ENCODE measurements at places on chromosomes 2 and 18.

DNA sequence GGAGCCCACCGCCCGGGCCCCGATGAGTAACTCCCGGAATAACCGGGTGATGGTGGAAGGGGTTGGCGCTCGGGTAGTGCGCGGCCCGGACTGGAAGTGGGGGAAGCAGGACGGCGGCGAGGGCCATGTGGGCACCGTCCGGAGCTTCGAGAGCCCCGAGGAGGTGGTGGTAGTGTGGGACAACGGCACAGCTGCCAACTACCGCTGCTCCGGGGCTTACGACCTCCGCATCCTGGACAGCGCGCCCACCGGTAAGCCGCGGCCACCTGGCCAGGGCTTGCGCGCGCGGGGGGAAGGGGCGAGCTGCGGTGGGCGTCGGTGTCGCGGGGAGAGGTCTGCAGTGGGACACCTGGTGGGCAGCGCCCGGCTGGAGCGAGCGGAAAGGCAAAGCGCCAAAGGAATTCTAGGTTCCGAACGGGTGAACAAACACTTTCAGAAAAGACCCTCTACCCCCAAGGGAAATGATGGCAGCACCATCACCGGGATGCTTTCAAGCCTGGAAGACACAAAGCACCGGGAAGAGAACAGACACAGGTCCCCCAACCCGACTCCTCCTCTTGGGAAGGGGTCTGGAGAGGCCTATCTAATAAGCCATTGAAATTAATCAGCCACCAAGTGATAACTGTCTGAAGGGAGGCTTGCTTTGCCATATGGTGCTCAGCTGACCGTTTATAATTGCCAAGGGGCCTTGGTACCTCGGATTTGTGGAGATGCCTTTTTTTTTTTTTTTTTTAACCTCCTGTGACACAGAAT is 1.1 kb downstream of the MIB1 start:
- DNase-seq, result peak; percentile 30

DNA sequence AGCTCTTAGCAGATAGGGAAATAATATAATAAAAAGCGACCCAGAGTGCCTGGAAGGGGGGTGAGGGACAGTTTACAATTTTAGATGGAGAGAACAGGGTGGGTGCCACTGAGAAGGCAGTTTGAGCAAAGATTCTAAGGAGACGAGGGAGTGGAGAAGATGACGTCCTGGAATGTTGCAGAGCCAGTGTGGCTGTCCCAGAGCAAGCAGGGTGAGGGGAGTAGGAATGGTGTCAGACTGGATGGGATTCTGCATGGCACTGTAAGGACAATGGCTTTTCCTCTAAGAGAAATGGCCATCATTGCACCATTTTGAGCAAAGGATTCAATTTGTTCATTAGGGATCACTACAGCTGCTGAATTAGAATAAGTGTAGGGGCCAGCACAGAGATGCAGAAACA is 73.1 kb downstream of the FAM124B start:
- no peak for DNase-seq

DNA sequence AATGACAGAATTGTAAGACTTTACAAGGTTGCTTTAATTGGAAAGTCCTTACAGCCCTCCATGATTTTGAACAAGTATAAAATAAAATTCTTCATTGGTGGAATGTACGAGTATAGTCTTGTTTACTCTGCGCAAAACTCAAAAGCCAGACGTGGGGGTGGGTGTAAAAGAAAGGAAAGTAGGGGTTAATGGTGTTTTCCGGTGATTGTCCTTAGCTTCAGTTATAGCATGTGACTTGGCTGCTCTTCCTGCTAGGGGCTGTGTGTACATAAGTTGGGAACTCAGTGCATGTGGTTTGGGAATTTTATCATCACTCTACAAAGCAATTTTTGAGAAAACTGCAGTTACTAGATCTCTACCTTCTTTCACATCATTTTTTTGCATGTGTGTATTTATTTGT is 82.4 kb upstream of the CAVIN2 start:
- DNase-seq, result no peak

- no peak for DNase-seq
Measured at GRCh38 chr2:133598769-133599168, 30.5 kb upstream of the NCKAP5 start.

DNA sequence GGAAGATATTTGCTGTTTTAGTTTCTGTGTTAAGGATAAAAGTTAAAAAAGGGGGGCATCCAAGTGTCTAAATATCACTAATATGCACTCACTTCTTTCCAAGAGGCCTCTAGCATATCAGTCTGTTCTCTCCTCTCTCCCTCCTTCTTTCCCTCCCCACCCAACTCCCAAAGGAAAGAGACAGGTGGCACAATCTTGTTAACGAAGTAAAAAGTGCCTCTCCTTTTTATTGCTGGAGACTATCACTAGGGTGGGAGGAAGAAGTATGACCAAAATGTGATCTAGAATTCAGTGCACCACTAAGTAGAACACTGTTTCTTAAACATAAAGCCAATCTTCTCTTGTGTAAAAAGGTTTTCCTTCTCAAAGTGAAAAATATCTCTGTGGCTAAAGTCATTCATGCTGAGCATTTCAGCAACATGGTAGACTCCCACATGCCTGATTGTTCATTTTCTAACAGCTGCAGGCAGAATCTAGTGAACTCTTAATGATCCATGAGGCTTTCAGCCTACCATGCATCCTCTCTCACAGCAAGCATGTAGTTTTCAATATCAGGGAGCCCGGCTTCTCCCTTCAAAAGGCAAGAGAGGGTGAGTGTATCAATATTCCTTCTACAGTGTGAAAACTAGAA is 39.5 kb downstream of the RNU4ATAC start:
- no peak for DNase-seq

- DNase-seq, result peak; percentile 67
Measured at GRCh38 chr2:181077128-181077709, 96.8 kb downstream of the UBE2E3 start.

GRCh38 chr18:58572181-58572580 is 56.7 kb downstream of the ALPK2 start:
- peak; percentile 100 for DNase-seq

- DNase-seq, result no peak
Measured at GRCh38 chr2:239292959-239293774, 107.7 kb downstream of the HDAC4 start.

- DNase-seq, result no peak
Measured at GRCh38 chr2:236744716-236745115, 175.1 kb downstream of the ACKR3 start.

GRCh38 chr2:241860184-241861078 is 1.7 kb upstream of the PDCD1 start:
- no peak for DNase-seq

GRCh38 chr2:105887256-105887655 is 142.5 kb downstream of the NCK2 start:
- DNase-seq, result no peak

DNA sequence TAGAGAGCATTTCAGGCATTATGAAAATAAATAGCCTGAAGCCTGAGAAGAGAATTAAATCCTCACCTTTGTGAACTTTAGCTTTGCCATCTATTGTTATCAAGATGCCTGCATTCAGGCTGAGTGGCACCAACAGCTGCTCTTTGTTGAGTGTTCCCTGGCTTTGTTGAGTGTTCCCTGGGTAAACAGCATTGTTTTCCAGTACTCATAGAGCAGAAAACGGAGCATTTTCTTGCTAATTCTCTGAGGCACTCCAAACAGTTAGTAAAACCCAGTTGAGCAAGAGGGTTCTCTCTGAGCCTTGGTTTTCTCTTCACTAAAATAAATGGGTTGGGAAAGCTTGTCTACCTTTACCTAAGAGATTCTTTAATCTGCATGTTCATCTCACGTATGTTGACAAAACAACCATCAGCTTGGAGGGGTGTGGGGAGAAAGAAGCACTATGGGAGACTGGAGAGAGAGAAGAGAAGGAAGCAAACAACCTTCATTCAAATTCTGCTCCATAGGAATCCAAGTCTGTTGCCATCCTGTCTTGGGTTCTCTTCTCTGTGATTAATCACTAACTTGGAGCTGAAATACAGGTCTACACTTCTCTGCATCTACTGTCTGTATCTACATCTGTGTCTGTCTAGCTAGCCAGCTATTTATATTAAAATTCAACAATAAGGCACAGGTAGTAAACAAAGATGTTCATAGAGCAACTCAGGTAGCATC is 567.0 kb upstream of the SOX11 start:
- no peak for DNase-seq

- DNase-seq, result no peak
Measured at GRCh38 chr2:40123326-40123725, 328.6 kb downstream of the SLC8A1 start.

- no peak for DNase-seq
Measured at GRCh38 chr2:109062145-109062858, 66.7 kb upstream of the SH3RF3 start.

DNA sequence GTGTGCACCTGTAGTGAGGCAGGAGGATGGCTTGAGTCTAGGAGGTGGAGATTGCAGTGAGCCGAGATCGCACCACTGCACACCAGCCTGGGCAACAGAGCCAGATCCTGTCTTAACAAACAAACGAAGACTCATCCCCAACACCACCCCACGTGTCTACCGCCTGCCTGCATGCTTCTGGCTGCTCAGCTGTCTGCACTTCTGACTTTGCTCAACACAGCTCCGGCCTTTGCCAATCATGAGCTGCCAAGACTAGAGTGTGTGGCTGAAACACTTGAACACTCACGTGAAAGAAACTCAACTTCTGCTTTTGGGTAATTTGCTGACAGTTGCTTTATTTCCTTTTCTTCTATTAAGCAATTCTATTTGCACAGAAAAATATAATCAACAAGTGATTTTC is 32.1 kb upstream of the SP3 start:
- peak; percentile 79 for DNase-seq

DNA sequence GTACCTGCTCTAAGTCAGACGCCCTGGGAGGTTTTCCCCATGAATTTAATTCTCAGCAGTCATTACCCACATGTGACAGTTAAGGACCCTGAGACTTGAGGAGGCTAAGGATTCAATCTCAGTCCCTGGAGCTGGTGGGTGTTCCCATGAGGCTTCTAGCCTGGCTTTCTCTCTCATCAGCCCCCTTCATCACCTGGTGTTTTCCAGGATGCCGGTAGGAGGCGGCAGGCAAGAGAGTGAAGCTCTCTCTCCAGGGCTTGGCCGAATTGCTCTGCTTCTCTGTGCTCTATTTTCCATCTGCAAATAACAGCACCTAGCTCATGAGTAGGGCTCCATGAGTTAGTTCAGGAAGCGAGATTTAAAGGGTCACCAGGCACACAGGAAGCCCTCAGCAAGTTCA is 241.9 kb downstream of the PTPRM start:
- DNase-seq, result no peak

DNA sequence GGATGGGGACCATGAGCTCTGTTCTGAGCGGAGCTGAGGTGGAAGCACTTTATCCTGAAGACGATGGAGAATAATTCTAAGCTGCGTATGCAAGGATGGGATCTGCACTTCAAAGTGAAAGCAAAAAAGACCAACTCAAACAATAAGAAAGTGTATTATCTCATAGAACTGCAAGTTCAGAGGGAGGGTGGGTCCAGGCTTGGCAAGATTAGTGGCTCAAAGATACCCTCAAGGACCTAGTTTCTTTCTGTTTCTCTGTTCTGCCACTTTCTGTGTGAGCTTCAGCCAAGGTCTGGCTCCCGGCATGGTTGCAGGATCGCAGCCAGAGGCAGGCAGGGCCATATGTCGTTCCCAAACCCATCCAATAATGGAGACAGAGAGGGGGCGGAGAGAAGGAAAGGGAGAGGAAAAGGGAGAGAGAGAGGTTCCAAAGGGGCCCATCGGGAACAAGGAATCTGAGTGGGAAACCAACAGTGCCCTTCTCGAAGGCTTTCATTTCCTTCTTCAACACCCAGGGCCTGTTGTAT is 169.2 kb upstream of the NCK2 start:
- DNase-seq, result no peak

- DNase-seq, result peak; percentile 52
Measured at GRCh38 chr2:198054299-198054698, 249.9 kb downstream of the PLCL1 start.

DNA sequence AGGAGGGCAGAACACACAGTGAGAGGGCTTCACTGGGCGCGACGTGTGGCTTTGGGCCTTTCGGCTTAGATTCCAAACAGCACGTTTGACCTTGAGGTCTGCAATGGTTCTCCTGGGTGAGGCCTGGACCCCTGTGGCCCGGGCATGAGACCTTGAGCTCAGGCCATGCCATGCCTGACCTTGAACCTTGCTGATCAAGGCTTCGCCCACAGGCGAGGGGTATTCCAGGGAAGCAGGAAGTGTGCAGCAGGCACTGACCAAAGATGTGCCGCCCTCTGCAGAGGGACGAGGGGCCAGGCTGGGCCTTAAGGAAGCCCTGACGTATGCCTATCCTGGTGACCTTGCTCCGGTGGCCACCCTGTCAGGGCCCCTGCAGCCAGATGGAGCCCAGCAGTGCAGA is 178.3 kb upstream of the HDAC4 start:
- no peak for DNase-seq

DNA sequence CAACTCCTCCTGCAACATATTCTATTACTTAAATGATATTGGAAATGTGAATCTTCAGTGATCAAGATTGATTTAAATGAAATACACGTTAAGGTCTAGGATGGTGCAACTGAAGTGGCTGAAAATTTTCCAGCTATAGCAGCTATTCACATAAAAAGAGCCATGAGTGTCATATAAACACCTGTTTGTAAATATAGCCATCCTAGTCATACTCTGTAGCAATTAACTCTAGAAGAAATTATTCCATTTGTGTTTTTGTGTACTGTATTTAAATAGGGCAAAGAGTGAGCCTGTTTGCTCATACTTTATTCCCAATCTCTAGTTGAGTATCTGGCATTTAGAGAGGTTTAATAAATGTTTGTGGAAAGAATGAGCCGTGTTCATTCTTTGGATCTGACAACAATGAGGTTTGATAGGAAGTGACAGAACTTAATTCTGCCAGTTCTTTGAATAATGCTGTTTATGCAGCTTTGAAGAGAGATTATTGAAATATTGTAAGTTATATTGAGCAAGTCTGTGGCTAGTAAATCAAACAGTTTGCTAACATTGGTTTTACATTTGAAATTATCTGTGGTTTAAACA is 49.7 kb downstream of the BABAM2 start:
- no peak for DNase-seq

GRCh38 chr2:235005023-235005422 is 53.2 kb downstream of the SH3BP4 start:
- no peak for DNase-seq

- peak; percentile 82 for DNase-seq
Measured at GRCh38 chr2:233033672-233034071, 1.2 kb downstream of the NEU2 start.

All from fibroblast of mammary gland (primary cell).